ENCODE measurements at places on chromosomes 13 and 19. TPM values are rescaled to one million over a fixed set of nuclear protein-coding genes. Genes with fewer than 3 reads are reported as not detected.

ADGRE1 gene
- not detected for total RNA-seq

CEACAM6 gene
- total RNA-seq, result not detected

FGF21 gene
- 0.93 TPM for total RNA-seq

ZNF570 gene
- total RNA-seq, result 0.96 TPM

FUT1 gene
- total RNA-seq, result 14.7 TPM
